ENCODE measurements at places on chromosomes 7 and 10. TPM values are rescaled to one million over a fixed set of nuclear protein-coding genes. Genes with fewer than 3 reads are reported as not detected.

DNA sequence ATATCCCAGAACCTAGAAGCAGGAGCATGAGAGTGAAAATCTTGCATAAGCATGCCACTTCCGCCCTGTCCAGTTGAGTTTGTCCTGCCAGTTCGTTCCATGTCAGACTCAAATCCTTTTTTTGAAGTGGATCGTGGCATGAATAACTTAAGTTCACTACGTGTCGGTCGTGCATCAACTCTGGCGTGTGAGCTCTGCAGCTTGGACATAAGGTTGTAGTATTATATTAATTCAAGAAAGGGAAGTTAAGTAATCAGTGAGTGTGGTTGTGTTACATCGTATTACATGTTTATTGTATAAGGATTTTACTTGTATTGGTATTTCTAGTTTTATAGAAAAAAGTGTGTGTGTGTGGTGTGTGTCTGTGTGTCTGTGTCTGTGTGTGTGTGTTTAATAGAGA lies 23.0 kb downstream of the CDC123 start:
- no peak for DNase-seq

DNA sequence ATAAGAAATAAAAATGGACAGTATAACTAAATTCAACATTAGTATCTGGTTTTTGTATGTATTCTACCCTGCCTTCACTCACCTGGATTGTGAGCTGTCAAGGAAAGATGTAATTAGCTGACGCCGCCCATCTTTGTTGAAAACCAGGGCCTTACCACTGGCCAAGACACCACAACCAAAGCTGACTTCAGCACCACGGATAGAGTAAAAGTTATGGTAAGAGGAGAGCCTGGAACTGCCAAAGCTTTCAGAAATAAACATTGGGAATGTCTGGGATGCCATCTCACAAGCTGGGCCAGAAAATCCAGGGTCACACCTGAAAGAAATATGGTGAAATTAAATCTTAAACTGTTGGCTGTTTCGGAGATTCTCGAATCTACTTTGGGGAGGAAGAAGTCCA lies 190.1 kb upstream of the SLC26A5 start:
- DNase-seq, result no peak

DNA sequence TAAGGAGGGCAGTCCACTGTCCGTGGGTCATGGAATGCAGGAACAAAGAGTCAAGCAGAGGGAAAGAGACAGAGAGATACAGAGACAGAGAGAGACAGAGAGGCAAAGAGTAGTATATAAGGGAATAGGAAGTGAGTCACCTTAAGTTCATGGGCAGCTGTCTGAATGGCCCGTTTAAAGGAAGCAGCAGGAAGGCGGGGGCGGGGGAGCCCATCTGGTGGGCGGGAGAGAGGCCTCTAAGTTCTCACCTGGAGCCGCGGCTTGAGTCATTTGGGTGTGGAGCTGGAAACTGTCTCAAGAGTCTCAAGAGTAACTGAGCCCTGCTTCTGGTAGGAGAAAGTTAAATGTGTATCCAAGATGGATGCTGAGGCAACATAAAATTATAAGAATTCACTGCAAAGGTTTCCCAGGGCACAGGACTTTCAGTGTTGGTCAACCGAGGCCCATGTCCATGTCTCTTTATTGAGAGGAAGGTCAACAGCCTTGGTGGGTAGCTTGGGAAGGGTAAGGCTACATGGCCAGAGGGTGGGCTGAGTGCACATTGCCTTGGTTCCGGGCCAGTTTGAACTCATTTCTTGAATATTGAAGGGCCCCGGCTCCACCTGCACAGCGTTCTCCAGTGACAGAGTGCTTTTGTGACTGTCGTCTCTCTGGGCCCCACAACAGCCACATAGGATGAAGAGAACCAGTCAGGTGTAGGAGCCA lies 85.5 kb upstream of the CACUL1 start:
- DNase-seq, result no peak

GRCh38 chr10:4154191-4154715 lies 369.2 kb upstream of the KLF6 start:
- DNase-seq, result no peak

- no peak for DNase-seq
Observed at GRCh38 chr7:119900996-119901672, 371.8 kb upstream of the KCND2 start.

DNA sequence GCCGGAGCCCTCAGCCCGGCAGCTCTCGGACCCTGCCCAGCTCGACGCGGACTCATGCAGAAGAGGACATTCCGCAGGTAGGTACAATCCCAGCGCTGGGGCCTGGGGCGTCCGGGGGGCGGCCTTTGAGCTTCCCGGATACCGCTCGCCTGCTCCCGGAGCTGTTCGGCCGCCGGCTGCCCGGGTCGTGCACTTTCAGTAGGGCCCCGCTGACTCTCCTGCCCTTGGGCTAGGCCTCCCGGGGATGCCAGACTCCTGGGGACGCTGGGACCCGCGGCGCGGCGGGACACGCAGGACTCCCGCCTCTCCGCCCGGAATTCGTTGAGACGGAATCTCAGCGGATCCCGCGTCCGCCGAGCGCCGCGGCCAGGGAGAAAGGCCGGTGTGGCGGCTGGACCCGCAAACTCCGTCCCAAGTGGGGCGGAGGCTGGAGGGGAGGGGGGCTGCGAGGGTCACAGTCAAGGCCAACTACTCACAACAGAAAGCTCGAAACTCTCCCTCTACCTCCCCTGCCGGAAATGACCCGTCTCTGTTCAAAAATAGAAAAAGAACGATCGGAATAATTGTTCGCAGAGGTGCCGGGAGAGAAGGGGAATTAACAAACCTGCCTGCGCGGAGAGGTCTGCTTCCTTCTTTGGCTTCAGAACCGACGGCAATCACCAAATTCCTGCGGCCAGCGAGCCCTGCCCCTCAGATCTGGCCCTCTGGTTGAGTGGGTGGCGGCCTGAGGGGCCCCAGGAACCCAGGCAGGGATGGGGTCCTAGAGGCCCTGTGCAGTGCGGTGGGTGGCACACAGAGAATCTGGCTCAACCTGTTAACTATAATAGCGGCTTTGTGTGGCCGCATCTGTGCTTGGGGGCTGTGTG lies 9.2 kb downstream of the TLX1 start:
- DNase-seq, result no peak

- no peak for DNase-seq
Observed at GRCh38 chr7:121795736-121796135, 77.2 kb upstream of the PTPRZ1 start.

- no peak for DNase-seq
Observed at GRCh38 chr7:135204341-135204749, 7.0 kb downstream of the WDR91 start.

- DNase-seq, result no peak
Observed at GRCh38 chr7:105675934-105676371, 94.7 kb upstream of the EFCAB10 start.

DNA sequence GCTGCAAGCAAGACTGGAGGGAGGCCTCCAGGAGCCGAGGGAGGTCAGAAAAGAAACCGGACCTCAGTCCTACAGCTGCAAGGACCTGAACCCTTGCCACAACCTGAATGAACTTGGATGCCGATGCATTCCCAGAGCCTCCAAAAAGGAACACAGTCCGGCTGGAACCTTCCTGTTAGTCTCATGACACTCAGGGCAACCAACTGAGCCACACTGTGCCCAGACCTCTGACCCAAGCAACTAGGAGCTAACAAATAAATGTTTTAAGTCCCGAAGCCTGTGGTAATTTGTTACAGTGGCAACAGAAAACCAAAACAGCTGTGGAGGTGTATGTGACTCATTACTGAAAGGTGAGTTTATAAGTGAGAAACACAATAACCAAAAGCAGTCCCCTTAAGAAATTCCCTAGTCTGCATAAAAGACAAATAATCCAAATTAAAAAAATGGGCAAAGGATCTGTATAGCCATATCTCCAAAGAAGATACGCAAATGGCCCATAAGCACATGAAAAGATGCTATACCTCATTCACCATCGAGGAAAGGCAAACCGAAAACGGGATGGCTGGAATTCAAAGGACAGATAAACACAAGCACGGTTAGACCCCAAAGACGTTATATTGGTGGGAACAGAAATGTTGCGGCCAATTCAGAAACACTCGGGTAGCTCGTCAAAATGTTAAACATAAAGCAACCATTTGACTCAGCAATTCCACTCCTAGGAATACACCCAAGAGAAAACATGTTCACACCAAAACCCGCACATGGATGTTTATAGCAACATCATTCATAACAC lies 24.8 kb downstream of the GNA12 start:
- no peak for DNase-seq

DNA sequence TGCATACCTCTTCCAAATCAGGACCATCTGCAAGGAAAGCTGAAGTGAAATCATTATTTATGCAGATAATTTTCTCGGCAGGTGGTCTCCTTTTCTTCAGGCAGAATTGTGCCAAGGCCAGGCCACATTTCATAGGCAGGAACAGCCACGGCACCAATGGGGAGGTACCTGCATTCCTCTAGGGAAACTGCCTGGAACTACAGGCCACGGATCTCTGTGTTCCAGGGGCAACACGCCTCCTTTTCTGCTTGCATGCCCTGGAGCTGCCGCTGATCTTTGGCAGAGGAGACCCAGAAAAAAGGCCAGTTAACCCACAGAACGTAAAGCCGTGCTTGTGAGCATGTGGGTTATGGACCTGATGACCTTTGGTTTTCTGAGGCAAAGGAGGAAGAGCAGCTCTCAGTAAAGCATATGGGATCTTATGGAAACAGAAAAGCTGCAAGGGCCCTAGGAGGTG lies 111.2 kb upstream of the KIAA1217 start:
- no peak for DNase-seq

GRCh38 chr10:112532189-112532588 lies 85.2 kb downstream of the VTI1A start:
- no peak for DNase-seq

- DNase-seq, result no peak
Observed at GRCh38 chr10:66350622-66351399, 575.0 kb upstream of the LRRTM3 start.

GRCh38 chr7:44977959-44978335 lies 868 bp downstream of the MYO1G start:
- DNase-seq, result no peak

GRCh38 chr7:2644562-2645273 lies 12.9 kb downstream of the TTYH3 start:
- DNase-seq, result no peak

GRCh38 chr10:49081547-49082275 lies 33.6 kb downstream of the VSTM4 start:
- no peak for DNase-seq

- DNase-seq, result no peak
Observed at GRCh38 chr10:95505641-95506040, 55.5 kb downstream of the SORBS1 start.

GRCh38 chr7:135074096-135074495 lies 73.8 kb upstream of the TMEM140 start:
- DNase-seq, result no peak

GRCh38 chr7:21603462-21603861 lies 60.6 kb downstream of the DNAH11 start:
- DNase-seq, result no peak

DNA sequence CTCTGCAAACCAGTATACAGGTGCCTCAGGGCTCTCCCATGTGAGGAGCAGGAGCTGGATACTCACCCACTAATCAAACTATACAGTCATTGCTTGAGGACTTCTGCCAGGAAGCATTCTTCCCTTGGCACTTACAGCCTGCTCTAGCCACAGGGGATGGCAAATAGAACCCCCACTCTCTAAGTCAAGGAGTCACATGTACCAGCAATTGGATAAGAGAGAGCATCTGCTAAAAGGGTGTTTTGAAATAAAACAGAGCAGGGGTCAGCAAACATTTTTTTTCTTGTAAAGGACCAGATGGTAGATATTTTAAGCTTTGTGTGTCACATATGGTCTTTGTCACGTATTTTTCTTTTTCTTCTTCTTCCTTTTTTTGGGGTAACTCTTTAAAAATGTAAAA lies 865.2 kb upstream of the GHITM start:
- no peak for DNase-seq

DNA sequence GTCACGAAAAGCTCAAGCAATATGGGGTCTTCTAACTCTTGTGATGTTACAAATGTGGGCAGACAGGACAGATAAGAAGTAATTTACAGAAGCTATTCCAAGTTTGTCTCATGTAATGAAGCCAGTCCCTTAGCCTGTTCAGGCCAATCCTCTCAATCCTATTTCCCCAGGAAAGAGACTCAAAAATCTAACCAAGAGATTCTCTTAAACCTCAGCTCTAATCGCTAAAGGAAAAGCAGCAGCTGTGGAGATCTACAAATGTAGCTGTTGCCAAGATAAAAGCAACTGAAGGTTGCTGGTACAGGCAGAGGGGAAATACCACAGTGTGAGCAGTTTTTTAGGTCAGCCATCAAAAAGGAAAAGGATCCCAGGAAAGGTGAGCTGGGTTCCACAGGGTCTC lies 39.3 kb downstream of the ANK3 start:
- no peak for DNase-seq

DNA sequence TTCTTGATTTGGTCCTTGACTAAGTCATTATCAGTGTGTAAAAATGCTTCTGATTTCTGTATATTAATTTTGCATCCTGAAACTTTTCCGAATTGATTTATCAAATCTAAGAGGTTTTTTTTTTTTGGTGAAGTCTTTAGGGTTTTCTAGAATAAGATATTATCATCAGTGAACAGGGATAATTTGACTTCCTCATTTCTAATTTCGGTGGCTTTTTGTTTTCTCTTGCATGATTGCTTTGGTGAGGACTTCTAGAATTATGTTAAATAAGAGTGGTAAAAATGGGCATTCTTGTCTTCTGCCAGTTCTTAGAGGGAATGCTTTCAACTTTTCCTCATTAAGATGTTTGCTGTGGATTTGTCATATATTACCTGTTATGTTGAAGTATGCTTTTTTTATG lies 170.5 kb downstream of the CCDC7 start:
- no peak for DNase-seq

DNA sequence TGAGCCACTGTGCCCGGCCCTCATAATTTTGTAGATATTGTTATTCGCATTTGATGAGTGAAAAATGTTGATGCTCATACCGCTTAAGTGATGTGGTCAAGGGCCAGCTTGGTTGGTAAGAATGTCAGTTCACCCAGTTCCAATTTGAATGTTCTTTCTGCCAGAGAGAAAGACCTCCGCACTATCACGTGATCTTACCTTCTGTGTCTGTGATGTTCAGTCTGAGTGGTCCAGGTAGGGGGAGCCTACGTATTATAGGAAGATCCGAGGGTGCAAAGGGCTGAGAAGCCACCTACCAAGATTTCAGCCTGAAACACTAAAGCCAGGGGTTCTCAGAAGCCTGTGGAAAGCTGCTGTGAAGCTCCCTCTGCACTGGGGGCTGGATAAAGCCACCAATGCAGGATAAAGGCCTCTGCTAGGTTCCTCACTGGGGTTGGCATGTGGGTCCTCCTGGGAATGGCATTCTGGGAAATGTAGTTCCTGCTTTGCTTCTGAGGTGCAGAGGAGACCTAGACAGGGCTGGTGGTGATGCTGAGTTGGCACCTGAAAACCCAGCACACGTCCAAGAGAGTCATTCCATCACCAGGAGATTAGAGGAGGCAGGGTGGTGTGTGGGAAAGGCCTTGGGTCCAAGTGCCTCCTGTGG lies 64.7 kb upstream of the AOAH start:
- DNase-seq, result no peak

PKD1L1 gene
- 1.0 TPM for total RNA-seq

MACROH2A2 gene
- 8.0 TPM for total RNA-seq

RASSF4 gene
- total RNA-seq, result 275 TPM

IFIT2 gene
- 11.4 TPM for total RNA-seq

KLF14 gene
- 1.5 TPM for total RNA-seq

ACSL5 gene
- 22.7 TPM for total RNA-seq

SLC26A5 gene
- total RNA-seq, result 0.42 TPM

PRSS1 gene
- total RNA-seq, result 1.7 TPM

CPXM2 gene
- 26.8 TPM for total RNA-seq

CLDN4 gene
- total RNA-seq, result 0.42 TPM

SLC39A12 gene
- not detected for total RNA-seq

PAPOLB gene
- 2.4 TPM for total RNA-seq

Measured in tibial nerve (tissue), 4 donors.